SW 1271 (cell line): ENCODE measurements at places on chromosomes 3 and 15.
A peak's percentile ranks its signal among the peaks of the same experiment; 100 is the strongest.

- DNase-seq: no peak
Measured at GRCh38 chr3:142940000-142940399, 23.5 kb downstream of the PAQR9 start.

GRCh38 chr15:87578776-87579175 lies 677.8 kb downstream of the NTRK3 start:
- no peak for DNase-seq

DNA sequence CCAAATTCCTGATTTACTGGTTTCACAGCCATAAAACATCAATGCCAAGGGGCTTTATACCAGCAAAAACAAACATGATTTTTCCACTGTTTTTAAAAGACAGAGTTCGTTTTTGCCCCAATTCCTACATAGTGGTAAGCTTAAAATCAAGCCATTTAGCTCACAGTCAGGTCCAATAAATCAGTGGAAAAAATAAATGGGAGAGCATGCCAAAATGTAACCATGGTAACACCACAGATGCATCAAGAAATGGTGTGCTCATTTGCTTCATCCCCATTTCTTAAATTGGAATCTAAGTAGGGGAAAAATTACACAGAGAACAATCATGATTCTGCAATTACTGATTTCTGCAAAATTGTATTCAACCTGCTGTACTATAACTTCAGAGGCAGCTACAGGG lies 418.8 kb downstream of the MAGI1 start:
- DNase-seq: no peak

GRCh38 chr3:64354221-64354620 lies 129.0 kb upstream of the PRICKLE2 start:
- DNase-seq: no peak

DNA sequence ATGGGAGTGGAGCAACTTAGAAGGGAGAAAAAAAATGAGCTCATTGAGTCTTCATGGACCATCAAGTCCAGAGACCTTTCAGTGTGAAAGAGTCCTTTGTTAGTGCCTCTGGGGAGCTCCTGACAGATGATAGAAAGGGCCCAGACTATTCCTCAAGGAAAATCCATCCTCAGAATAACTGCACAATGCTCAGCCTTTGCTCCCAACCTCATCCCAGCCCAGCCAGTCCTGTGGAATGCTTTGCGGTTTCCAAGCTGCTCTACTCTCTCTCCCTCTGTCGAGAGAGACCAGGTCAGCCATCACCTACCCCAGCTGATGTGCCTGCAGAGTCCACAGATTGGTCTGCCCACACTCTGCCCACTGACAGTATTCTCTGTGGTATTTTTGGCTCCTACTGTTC lies 406.2 kb downstream of the MFSD1 start:
- DNase-seq: no peak

- no peak for DNase-seq
Measured at GRCh38 chr15:90338532-90338931, 13.6 kb upstream of the ZNF774 start.

- DNase-seq: no peak
Measured at GRCh38 chr3:111668326-111668725, 73.2 kb upstream of the ZBED2 start.

- DNase-seq: no peak
Measured at GRCh38 chr3:190305406-190305805, 16.8 kb downstream of the CLDN1 start.

GRCh38 chr15:71248386-71248785 lies 133.1 kb downstream of the THSD4 start:
- no peak for DNase-seq

DNA sequence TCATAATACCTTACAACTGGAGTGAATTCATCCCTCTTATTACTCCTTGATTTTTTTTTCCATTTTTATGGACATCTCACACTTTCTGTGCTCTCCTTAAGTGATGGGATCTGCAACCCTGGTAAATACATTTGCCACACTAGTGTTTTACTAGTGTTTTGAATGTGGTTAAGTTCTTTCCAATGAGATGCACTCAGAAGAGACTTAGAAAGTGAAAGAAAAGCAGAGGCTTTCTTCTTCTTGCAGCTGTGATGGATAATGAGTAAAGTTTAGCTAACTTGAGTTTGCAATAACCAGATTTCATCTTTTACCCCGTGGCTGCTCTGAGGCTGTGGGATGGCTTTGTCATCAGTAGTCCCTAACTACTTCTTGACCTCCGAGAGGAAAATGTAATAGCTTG lies 1248.4 kb downstream of the NSUN3 start:
- no peak for DNase-seq

- no peak for DNase-seq
Measured at GRCh38 chr15:41079717-41080116, 36.4 kb downstream of the INO80 start.

DNA sequence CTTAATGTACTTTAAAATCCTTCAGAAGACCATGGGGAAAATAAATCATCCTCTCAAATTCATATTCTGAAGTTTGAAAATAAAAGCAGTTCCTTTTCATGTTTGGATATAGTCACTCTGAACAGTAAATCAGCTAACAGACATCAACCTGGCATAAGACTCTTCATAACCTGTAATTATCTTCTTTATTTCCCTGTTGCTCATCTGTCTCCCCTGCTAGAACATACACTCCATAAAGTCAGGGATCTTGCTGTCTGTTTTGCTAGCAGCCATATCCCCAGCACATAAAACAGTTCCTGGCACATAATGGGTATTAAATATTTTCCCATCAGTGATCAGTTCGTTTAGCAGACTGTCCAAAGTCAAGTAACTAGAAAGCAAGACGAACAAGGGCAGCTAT lies 11.2 kb downstream of the VGLL4 start:
- no peak for DNase-seq

DNA sequence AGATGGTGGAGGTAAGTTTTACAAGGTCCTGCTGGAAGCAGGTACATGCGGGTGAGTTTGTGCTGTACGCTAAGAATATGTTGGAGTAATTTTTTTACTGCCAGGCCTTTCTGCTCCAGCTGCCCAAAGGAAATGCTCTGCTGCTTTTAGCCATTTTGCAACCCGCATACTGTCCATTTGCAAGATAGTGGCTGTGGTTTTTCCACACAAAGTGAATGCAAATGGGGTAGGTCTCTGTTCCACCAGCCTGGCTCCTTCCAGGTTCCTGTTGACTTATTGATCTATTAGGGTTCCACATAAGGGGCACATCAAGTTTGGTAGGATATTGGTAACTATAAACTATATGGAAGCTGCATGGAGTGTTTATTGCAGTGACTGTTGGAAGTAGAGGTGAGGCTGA lies 227.1 kb downstream of the SI start:
- DNase-seq: no peak

GRCh38 chr3:39528844-39529243 lies 61.4 kb downstream of the MOBP start:
- no peak for DNase-seq

GRCh38 chr3:99633887-99634558 lies 4.4 kb upstream of the COL8A1 start:
- no peak for DNase-seq

- DNase-seq: no peak
Measured at GRCh38 chr3:161489395-161489794, 7.2 kb upstream of the OTOL1 start.

- peak; percentile 63 for DNase-seq
Measured at GRCh38 chr15:77821188-77821958, 188.7 kb upstream of the LINGO1 start.

DNA sequence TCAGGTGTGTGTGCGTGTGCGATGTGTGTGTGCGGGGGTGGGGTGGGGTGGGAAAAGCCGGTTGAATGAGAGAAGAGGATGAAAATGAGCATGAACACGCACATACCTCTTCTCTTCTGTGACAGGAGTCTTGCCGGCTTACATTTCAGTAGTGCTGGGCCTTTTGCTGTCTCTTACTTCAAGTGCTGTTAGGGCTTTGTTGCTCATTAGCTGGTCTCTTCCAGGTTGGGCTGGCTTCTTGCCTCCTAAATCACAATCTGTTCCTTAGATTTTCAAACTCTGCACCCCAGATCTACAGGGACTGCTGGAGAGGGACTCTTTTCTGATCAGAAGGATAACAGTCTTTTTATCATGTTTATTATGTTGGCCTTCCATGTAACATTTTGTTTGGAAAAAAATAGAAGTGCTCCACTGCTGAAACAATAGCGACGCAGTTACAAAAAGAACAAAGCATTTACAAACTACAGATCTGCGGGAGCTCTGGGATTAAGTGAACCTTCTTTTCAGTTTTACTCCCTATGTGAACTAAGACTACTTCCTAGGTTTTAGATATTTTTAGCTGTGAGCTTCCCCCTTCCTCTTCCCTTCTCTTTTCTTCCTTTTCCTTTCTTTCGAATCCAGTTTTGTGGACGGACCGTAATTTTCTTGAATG lies 48.5 kb downstream of the USP13 start:
- DNase-seq: no peak
